ENCODE measurements at places on chromosomes 2 and 18. TPM values are rescaled to one million over a fixed set of nuclear protein-coding genes. Genes with fewer than 3 reads are reported as not detected.
A peak's percentile ranks its signal among the peaks of the same experiment; 100 is the strongest.

Gene CCNT2
- 44.0 TPM for total RNA-seq

Gene DES
- total RNA-seq = 64.5 TPM

Gene DNAH6
- total RNA-seq = 6.3 TPM

Gene EPB41L3
- total RNA-seq = 72.5 TPM

Gene TUBB6
- total RNA-seq = 92.9 TPM

Gene ACVR1C
- 1.7 TPM for total RNA-seq

Gene ACTG2
- total RNA-seq = 22.2 TPM

Gene MARCO
- total RNA-seq = 491 TPM

Gene ASPRV1
- 1.9 TPM for total RNA-seq

Gene SLC11A1
- 419 TPM for total RNA-seq

- H3K4me3 ChIP-seq = no peak overlapping the region
- no peaks in the 10 kb centered on the region for H3K27me3 ChIP-seq
- H3K4me1 ChIP-seq = peaks cover 8% of the 10 kb centered on the region
- no peaks in the 10 kb centered on the region for H3K36me3 ChIP-seq
- DNase-seq = no peak
Measured at GRCh38 chr2:23636426-23636825, 251.4 kb downstream of the KLHL29 start.

- H3K27me3 ChIP-seq = no peaks in the 10 kb centered on the region
- H3K36me3 ChIP-seq = no peaks in the 10 kb centered on the region
- H3K4me1 ChIP-seq = peaks cover 18% of the 10 kb centered on the region
- DNase-seq = peak; percentile 63
- H3K4me3 ChIP-seq = peak overlapping the region; percentile 70
- peak overlapping the region; percentile 69 for H3K27ac ChIP-seq
Measured at GRCh38 chr18:32469691-32470459, 807 bp downstream of the GAREM1 start.

GRCh38 chr2:75367401-75367800 lies 168.1 kb upstream of the TACR1 start:
- H3K36me3 ChIP-seq = no peaks in the 10 kb centered on the region
- H3K27me3 ChIP-seq = no peaks in the 10 kb centered on the region
- H3K4me1 ChIP-seq = no peaks in the 10 kb centered on the region
- no peak for DNase-seq

DNA sequence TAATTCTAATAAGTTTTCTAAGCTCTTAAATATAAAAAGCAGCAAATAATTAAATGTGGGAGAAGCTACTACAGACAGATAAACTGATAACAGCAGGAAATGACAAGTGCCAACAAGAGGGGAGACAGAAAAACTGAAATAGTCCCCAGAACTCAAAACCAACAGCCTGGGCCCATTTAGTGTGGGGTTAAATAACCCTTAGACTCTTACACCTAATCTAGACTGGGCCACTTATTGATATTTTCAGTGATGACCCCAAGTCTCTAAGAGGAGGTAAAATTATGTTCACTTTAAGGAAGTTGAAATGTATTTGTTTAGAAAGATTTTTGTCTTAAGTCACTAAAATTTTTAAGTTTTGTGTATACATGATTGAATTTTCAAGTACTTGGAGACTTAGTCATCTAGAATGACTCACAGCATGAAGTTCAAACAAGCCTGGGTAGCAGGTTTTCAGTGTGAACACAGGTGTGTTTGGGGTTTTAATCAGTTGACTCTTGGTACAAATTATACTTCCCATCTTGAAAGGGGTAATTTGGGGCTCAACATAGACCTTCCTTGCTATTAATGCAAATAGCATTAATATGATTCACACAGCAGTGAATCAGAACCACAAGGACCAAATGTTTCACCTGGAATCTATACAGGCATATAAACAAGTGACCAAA lies 54.9 kb upstream of the MYO3B start:
- H3K4me3 ChIP-seq = no peak overlapping the region
- H3K36me3 ChIP-seq = no peaks in the 10 kb centered on the region
- no peak overlapping the region for H3K27ac ChIP-seq
- H3K4me1 ChIP-seq = no peaks in the 10 kb centered on the region

DNA sequence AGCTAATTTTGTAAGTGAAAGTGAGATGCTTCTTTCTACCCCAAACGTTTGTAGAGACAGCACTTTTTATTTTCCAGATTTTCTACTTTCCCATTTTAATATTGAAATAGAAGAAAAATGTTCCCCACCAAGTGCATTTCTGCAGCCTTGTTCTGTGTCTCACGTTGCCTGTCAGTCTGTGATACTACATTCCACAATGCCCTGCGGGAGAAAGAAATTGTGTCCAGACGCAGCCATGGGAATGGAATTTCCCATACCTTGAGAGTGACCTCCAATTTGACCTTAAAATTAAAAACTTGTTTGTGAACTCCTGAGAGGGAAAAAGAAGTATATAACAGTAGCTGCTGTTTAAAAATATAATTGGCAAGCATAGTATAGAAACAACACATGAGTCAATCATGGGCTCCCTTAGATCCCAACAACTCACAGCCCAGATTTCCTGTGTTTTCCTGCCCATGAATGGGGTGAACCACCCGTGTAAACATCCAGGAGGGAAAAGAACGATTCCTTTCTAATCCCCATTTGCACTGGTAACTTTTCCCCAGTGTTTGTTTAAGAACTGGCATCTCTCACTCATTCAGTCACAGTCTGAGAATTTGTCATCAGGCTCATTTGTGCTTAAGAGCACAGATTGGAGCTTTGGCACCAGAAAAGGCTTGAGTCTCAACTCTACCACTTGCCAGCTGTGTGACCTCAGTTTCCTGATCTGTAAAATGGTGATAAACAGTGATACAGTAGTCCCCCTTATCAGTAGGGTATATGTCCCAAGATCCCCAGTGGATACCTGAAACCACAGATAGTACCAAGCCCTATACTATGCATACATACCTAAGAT lies 166.1 kb upstream of the ZNF521 start:
- no peak overlapping the region for H3K27ac ChIP-seq
- no peak for DNase-seq
- H3K4me3 ChIP-seq = no peak overlapping the region
- no peaks in the 10 kb centered on the region for H3K4me1 ChIP-seq
- no peaks in the 10 kb centered on the region for H3K36me3 ChIP-seq
- H3K27me3 ChIP-seq = no peaks in the 10 kb centered on the region

- no peaks in the 10 kb centered on the region for H3K36me3 ChIP-seq
- no peak overlapping the region for H3K4me3 ChIP-seq
- no peak for DNase-seq
- H3K27me3 ChIP-seq = no peaks in the 10 kb centered on the region
- no peak overlapping the region for H3K27ac ChIP-seq
Measured at GRCh38 chr2:237231593-237231992, 145.9 kb downstream of the COPS8 start.

DNA sequence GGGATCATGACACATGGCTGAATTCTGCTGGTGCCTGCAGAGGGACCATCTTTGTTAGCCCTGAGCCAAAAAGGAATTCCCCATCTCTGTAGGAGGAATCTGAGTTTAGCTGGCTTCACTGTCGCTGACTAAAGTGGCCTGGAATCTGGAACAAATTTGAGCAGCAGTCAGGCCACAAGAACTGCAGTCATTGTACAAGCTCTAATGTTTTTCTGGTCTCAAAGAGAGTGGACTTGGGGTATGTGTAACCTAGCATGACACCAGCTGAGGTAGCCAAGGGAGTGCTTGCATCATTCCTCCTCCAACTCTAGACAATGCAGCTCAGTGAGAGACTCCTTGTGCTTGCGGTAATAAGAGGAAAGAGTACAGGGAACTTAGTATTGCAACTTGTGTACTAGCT lies 539.1 kb upstream of the LRRTM4 start:
- H3K27me3 ChIP-seq = no peaks in the 10 kb centered on the region
- H3K27ac ChIP-seq = no peak overlapping the region
- no peaks in the 10 kb centered on the region for H3K4me1 ChIP-seq
- H3K4me3 ChIP-seq = no peak overlapping the region

GRCh38 chr18:11148680-11149440 lies 509 bp downstream of the PIEZO2 start:
- peak overlapping the region; percentile 49 for H3K27ac ChIP-seq
- peak overlapping the region; percentile 52 for H3K4me3 ChIP-seq
- DNase-seq = no peak

DNA sequence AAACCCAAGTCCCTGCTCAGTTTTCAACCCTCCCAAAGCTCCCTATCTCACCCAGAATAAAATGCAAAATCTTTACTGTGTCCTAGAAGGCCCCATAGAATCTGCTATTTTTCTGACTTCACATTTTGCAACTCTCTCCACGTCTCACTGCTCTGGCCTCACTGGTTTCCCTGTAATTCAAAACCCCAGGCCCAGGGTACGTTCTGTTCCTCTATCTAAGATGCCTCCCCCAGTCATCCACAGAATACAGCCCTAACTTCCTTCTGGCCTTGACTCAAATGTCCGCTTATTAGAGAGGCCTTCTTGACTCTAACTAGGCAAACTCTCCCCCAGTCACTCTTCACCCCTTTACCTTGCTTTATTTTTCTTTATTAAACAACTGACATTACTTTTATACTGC lies 42.0 kb downstream of the FAM161A start:
- H3K36me3 ChIP-seq = no peaks in the 10 kb centered on the region
- H3K4me1 ChIP-seq = no peaks in the 10 kb centered on the region

DNA sequence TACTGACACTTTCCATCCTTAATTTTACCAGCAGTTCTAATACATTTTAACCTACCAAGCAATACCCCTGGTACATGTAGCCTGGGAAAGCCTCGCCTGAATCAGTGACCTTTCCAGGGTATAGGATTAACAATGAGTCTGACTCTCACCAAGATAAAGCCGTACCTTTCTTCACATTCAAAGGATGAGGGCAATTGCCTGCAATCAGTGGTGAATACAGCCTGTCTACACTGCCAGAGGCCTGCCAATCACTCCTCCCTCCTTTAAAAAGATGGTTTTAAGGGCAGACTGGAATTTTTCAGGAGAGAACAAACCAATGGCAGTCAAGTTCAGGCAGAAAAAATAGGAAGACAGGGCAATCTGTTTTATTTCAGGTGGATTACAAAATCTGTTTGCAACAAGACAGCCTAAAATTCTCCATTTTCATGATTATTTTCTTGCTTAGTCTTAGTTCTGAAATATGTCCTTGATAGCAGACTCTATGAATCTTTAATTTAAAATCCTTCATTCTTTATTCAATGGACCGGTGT lies 4.8 kb downstream of the EPHA4 start:
- H3K4me3 ChIP-seq = no peak overlapping the region
- peaks cover 26% of the 10 kb centered on the region for H3K27me3 ChIP-seq
- no peak overlapping the region for H3K27ac ChIP-seq
- DNase-seq = no peak
- peaks cover 17% of the 10 kb centered on the region for H3K4me1 ChIP-seq

- H3K27me3 ChIP-seq = no peaks in the 10 kb centered on the region
- H3K27ac ChIP-seq = no peak overlapping the region
- no peak for DNase-seq
- no peaks in the 10 kb centered on the region for H3K4me1 ChIP-seq
- no peak overlapping the region for H3K4me3 ChIP-seq
- no peaks in the 10 kb centered on the region for H3K36me3 ChIP-seq
Measured at GRCh38 chr2:54830546-54830945, 107.1 kb downstream of the EML6 start.

- no peak overlapping the region for H3K4me3 ChIP-seq
- no peak overlapping the region for H3K27ac ChIP-seq
- no peak for DNase-seq
- no peaks in the 10 kb centered on the region for H3K27me3 ChIP-seq
- no peaks in the 10 kb centered on the region for H3K4me1 ChIP-seq
Measured at GRCh38 chr18:35692866-35693265, 111.3 kb downstream of the GALNT1 start.

DNA sequence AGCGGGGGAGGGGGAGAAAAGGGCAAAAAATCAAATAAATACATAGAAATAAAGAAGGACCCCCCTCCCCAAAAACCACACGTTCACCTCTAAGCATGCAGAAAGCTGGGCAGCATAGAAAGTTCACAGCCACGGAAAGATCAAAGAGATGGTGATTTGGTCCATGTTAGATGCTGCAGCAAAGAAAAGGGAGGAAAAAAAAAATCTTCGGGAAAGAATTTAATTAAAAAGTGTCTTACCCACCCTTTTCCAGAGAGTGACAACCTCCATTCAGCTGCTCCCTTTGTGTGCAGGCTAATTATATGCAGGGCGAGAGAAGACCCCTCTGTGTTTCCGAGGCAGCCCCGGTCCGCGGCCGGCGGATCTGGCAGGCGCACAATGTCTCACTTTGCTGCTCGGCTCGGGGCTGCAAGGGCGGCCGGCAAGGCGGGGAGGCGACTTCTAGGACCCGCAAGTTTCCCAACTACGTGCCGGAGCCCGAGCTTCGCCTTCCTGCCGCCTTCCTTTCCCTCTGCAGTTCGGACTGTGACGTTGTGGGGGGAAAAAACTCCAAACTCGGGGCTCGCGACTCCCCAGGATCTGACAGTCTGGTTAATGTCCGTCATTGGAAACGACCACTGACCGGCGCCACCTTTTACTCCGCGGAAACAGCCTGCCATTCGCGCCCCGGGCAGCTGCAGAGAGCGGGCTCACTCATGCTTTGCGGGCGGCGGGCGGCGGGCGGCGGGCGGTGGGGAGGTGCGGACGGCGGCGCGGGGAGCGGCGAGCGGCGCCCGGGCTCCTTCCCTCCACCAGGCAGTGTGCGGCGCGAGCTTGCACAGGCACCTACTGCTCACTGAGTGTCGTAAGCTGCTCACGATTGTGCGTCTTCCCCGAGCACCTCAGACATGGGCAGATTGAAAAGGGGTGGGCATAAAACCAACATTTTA lies at the start of gene LRRTM1:
TSS of gene LRRTM1 (minus strand) at position 844 of the 929 bp plus-strand sequence. CDS start 933 bp downstream, outside the sequence.
- peaks cover 47% of the 10 kb centered on the region for H3K27me3 ChIP-seq
- peak within 1 kb of the TSS; percentile 39 for H3K4me3 ChIP-seq
- H3K27ac ChIP-seq = no peak within 1 kb of the TSS
- H3K4me1 ChIP-seq = peaks cover 7% of the 10 kb centered on the region
- H3K36me3 ChIP-seq = no peaks in the 10 kb centered on the region
- DNase-seq = no peak

- H3K36me3 ChIP-seq = no peaks in the 10 kb centered on the region
- H3K27ac ChIP-seq = no peak overlapping the region
- no peaks in the 10 kb centered on the region for H3K27me3 ChIP-seq
- no peak for DNase-seq
- no peak overlapping the region for H3K4me3 ChIP-seq
- no peaks in the 10 kb centered on the region for H3K4me1 ChIP-seq
Measured at GRCh38 chr2:177029501-177029900, 183.1 kb upstream of the HNRNPA3 start.

GRCh38 chr2:72916743-72917137 lies 579 bp upstream of the EMX1 start:
- no peak for DNase-seq
- no peak overlapping the region for H3K27ac ChIP-seq
- peak overlapping the region; percentile 51 for H3K4me3 ChIP-seq
- H3K36me3 ChIP-seq = no peaks in the 10 kb centered on the region
- H3K4me1 ChIP-seq = peaks cover 51% of the 10 kb centered on the region
- H3K27me3 ChIP-seq = peaks cover 96% of the 10 kb centered on the region

GRCh38 chr2:101307503-101307902 lies 998 bp downstream of the RNF149 start:
- H3K4me1 ChIP-seq = peaks cover 54% of the 10 kb centered on the region
- no peaks in the 10 kb centered on the region for H3K27me3 ChIP-seq
- no peak for DNase-seq
- peak overlapping the region; percentile 93 for H3K4me3 ChIP-seq
- H3K36me3 ChIP-seq = peaks cover 4% of the 10 kb centered on the region

DNA sequence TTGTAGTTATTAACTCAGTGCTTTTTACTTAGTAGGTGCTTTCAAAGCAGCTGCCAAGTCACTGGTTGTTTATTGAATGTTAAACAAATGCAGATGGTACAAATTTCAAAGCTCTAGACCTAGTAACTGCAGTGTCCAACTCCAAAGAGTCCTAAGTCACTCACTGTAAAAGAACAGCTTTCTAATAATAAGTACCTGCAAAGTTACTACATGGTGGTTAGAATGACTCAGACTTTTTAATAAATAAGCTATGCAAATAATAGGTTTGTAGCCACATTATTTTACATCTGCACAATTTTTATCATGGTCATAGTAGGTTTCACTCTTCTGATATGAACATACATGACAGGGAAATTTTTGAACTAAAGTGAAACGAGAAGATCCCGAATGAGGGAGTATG lies 1620.4 kb upstream of the CELF4 start:
- no peak overlapping the region for H3K27ac ChIP-seq
- H3K27me3 ChIP-seq = no peaks in the 10 kb centered on the region
- no peak for DNase-seq
- H3K36me3 ChIP-seq = no peaks in the 10 kb centered on the region
